ENCODE measurements at places on chromosomes 11 and 22.

DNA sequence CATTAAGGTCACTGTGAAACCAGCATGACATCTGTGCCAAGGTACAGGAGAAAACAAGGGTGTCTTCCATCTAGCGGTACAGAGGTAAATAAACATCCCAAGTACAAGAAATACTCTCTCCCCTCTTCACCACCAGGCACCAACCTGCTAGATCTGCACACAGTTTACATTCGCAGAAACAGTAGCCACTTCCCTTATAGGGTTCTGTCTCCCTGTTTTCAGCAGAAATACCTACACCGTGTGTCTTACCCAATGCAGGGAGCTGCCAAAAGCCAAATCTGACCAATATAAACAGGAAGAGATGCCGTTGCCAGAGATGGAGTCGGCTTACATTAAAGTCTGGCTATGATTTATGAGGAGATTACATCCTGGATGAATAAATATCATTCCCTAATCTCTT is 1.2 kb downstream of the SCN4B start:
- no peak for DNase-seq

DNA sequence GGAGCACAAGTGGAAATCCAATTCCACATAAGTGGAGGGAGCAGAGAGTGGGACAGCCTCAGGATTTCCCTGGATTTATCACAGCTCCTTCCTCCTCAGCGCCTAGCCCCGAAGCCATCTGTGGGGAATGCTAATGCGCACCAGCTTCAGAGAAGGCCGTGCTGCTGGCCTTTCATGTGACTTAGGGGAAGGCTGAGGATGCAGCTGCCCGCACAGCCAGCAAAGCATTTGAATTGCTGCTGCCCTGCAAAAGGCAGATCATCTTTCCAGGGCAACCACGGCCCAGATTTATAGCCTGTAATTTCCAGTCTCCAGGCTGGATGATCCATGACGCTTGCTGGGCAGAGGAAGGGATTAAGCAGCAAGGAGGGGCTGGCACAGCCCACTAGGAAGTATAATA is 29.9 kb downstream of the SYN3 start:
- DNase-seq = no peak

DNA sequence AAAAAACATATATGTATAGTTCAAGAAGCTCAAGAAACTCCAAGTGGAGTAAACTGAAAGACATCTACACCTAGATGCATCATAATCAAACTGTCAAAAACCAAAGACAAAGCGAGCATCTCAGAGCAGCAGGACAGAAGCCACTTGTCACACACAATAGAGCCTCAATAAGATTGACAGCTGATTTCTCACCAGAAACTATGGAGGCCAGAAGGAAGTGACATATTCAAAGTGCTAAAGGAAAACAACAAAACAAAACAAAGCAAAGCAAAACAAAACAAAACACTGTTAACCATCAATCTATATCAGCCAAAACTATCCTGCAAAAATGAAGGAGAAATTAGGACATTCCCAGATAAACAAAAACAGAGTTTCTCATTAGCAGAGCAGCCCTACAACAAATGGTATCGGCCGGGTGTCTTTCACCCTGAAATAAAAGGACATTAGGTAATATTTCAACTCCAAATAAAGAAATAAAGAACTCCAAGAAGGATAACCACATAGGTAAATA is 65.8 kb upstream of the SEPTIN5 start:
- DNase-seq = no peak

DNA sequence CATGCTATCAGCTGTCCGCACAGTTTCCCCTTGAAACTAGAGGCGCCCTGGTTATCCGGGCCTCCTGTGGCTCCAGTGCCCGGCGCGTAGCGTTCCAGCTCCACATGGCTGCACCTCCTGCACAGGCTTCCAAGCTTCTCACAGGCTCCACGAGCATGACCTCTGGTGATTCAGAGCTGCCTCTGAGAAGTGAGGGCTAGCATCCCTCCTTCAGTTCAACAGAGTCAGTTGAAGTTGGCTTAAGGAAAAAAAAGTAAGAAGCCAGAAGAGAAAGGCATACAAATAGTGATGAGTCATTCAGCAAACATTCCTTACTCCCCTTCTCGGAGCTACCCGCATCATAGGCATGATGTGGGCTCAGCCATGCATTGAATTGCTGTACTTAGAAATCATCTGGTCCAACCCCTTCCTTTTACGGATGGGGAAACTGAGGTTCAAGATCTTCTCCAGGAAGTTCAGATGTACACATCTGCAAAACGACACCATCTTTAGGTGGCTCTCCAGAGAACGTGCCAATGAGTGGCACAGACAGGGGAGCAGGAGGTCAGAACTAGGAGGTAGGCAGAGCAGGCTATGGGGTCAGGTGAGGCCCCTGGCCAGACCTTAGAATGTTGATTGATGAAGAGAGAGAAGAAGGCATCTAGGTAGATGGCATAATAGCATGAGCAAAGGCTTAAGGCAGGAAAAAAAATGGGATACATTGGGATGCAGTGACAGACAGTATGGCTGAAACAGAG is 216.3 kb upstream of the TBCEL start:
- no peak for DNase-seq

Measured in stimulated activated CD8-positive, alpha-beta memory T cell treated with anti-CD3 and anti-CD28 coated beads, Interleukin-15, amount 100 ng/mL, for 48 hours (primary cell).